ENCODE measurements at places on chromosomes 16 and 17. TPM values are rescaled to one million over a fixed set of nuclear protein-coding genes. Genes with fewer than 3 reads are reported as not detected.

EFCAB13 gene
- 5.9 TPM for total RNA-seq

ADAP2 gene
- total RNA-seq = 0.72 TPM

TMEM92 gene
- total RNA-seq = 0.23 TPM

DHODH gene
- 21.4 TPM for total RNA-seq

HCRT gene
- not detected for total RNA-seq

CCL7 gene
- not detected for total RNA-seq

MPV17L gene
- total RNA-seq = not detected

UTS2R gene
- not detected for total RNA-seq

KLHL10 gene
- total RNA-seq = 0.19 TPM

GSG1L gene
- not detected for total RNA-seq

SCGB1C2 gene
- total RNA-seq = not detected

DNA sequence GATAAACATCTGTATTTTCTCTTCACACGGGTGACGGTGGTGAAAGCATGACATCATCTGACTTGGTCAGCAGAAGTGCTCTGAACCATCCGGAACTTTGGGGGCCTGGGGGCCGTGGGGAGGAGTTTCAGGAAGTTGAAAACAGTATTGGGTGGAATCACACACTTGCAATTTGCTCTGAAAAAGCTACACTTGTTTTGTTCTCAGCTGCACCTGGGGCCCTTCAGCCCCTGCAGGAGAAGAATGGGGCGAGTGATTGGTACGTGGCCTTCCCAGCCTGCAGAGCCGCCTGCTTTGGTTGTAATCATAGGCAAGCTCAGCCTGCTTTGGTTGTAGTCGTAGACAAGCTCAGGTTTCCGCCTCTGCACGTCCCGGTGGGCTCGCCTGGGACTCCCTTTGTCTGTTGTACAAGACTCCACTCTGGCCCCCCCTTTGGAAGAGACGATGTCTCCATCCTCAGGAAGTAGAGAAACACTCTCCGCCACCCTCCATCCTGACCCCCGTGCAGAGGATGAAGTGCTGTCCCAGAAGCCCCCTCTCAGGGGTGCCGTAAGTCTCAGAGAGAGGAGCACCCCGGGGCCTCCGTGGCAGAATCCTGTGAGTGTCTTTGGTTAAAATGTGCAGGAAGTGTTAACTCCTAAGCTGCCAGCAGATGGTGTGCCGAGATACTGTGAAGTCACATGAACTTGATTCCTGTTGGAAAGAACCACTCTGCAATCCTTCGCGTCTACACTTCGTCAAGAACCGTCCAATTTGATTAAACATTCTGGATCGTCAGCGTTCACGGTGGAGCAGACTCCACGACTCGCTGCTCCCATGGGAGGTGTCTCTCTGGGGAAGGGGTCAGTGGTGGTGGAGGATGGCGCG, 5.4 kb downstream of the BANP start:
- H3K4me3 ChIP-seq = peak overlapping the region; percentile 79
- peaks cover 91% of the 10 kb centered on the region for H3K4me1 ChIP-seq
- DNase-seq = peak; percentile 89
- H3K27me3 ChIP-seq = no peaks in the 10 kb centered on the region

DNA sequence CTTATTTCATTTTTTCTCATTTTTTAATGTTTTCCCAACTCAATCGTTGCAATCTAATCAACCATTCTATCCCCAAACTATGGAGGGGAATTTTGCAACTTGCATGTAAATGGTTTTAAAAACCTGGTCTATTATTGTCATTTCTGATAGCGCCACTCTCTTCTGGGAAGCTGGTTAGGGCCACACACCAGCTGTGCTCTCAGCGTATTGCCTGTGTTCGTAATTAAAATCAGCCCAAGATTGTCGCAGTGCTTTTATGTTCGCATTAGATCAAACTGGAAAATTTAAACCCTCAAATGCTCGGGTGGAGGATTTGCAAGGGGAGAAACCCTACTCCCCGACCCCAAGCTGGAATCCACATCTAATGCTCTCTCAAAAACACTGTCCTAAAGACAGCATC, 123.5 kb upstream of the CACNG5 start:
- H3K4me1 ChIP-seq = peaks cover 47% of the 10 kb centered on the region
- H3K36me3 ChIP-seq = peaks cover 29% of the 10 kb centered on the region
- DNase-seq = no peak
- no peaks in the 10 kb centered on the region for H3K27me3 ChIP-seq
- peak overlapping the region; percentile 23 for H3K27ac ChIP-seq
- no peak overlapping the region for H3K4me3 ChIP-seq

DNA sequence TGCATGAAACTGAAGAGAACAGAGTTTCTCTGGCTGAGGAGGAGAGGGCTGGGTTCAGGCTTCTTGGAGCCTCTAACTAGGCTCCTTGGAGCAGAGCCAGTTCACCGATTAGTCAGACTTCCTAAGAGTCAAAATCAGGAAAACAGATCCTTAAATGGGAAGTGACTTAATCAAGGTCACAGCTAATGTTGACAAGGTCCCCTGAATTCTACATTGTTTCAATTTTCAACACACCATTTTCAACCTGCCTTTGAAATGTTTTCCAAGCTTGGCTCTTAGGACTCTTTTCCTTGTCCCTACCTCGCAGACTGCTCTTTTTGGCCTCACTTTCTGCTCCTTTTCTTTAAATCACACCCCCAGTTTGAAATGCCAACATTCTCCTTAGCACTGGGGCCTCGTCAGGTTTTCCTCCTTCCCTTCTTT, 16.3 kb downstream of the MYL4 start:
- no peak overlapping the region for H3K4me3 ChIP-seq
- no peaks in the 10 kb centered on the region for H3K36me3 ChIP-seq
- H3K27ac ChIP-seq = no peak overlapping the region

GRCh38 chr16:65061935-65062518, 59.8 kb downstream of the CDH11 start:
- H3K36me3 ChIP-seq = no peaks in the 10 kb centered on the region
- peaks cover 5% of the 10 kb centered on the region for H3K27me3 ChIP-seq
- DNase-seq = no peak
- no peak overlapping the region for H3K4me3 ChIP-seq
- no peak overlapping the region for H3K27ac ChIP-seq

DNA sequence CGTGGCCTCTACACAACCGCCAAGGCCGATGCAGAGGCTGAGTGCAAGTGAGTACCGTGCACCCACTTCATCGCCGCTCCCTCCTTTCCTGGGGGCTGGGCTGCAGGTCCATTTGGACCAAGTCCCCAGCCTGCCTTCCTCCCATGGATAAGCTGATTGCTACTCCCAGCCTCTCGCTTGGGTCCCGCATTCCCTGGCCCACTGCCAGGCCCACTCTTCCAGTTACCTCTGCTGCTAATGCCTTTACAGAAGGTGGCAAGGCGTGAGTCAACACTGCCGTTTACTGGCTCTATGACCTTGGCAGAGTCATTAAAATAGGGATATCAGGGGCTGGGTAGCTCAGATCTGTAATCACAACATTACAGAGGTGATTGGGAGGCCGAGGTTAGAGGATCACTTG, 11.2 kb downstream of the SULT1A2 start:
- no peak for DNase-seq
- no peak overlapping the region for H3K27ac ChIP-seq
- no peaks in the 10 kb centered on the region for H3K27me3 ChIP-seq
- H3K4me1 ChIP-seq = no peaks in the 10 kb centered on the region
- H3K4me3 ChIP-seq = no peak overlapping the region

- no peaks in the 10 kb centered on the region for H3K27me3 ChIP-seq
- H3K4me1 ChIP-seq = peaks cover 20% of the 10 kb centered on the region
- H3K36me3 ChIP-seq = peaks cover 4% of the 10 kb centered on the region
- no peak overlapping the region for H3K27ac ChIP-seq
Measured at GRCh38 chr17:28112606-28113005, 70.1 kb downstream of the NLK start.

GRCh38 chr17:59516451-59516850, 49.0 kb upstream of the DHX40 start:
- H3K27ac ChIP-seq = no peak overlapping the region
- H3K4me3 ChIP-seq = no peak overlapping the region
- no peak for DNase-seq
- peaks cover 2% of the 10 kb centered on the region for H3K4me1 ChIP-seq
- H3K36me3 ChIP-seq = no peaks in the 10 kb centered on the region

DNA sequence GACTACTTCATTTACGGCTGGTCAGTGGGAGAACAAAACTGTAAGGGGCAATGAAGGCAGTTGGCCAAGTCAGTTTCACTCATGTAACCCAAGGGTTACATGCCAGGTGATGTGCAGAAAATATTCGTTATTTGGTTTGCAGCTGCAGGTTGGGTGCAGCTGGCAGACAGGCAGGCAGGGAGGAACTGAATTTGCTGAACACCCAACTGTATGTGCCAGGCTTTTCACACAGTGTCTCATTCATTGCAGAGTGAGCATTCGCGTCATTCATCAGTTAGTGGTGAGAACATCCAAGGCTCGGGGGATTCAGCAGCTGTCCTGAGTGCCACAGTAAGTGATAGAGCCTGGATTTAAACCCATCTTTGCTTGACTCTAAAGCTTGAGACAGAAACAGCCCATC, 59.7 kb downstream of the ABCC6 start:
- no peak overlapping the region for H3K27ac ChIP-seq
- peaks cover 5% of the 10 kb centered on the region for H3K27me3 ChIP-seq
- peaks cover 2% of the 10 kb centered on the region for H3K4me1 ChIP-seq
- DNase-seq = no peak
- no peak overlapping the region for H3K4me3 ChIP-seq
- no peaks in the 10 kb centered on the region for H3K36me3 ChIP-seq

DNA sequence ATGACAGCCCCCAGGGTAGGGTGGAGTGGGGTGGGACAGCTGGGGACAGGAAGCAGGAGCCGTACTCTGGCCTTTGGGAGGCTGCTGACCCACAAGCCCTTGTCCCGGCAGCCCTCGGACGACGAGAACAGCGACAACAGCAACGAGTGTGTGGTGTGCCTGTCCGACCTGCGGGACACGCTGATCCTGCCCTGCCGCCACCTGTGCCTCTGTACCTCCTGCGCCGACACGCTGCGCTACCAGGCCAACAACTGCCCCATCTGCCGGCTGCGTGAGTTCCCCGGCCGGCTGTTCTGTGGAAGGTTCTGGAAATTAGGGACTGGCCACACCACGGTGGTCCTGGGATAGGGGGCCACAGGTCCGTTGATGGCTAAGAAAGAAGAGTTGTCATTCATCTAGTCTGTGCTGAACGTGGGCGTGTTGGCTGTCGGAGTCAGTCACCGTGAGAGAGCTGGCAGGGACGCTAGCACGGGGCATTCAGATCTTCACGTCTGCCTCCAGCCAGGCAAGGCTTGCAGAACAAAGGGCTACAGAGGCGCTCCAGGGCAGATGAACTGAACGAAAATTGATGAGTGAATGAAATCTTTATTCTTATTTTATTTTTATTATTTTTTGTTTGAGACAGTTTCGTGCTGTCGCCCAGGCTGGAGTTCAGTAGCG, 19.8 kb upstream of the NUDT16L1 start:
- peaks cover 13% of the 10 kb centered on the region for H3K36me3 ChIP-seq
- DNase-seq = no peak
- no peak overlapping the region for H3K4me3 ChIP-seq
- H3K27me3 ChIP-seq = no peaks in the 10 kb centered on the region

GRCh38 chr16:4954714-4955113, 3.4 kb upstream of the SEC14L5 start:
- peaks cover 12% of the 10 kb centered on the region for H3K4me1 ChIP-seq
- DNase-seq = no peak
- peaks cover 25% of the 10 kb centered on the region for H3K27me3 ChIP-seq
- no peaks in the 10 kb centered on the region for H3K36me3 ChIP-seq

GRCh38 chr16:11121083-11121608, 134.9 kb downstream of the SOCS1 start:
- H3K27ac ChIP-seq = no peak overlapping the region
- H3K36me3 ChIP-seq = peaks cover 34% of the 10 kb centered on the region
- no peaks in the 10 kb centered on the region for H3K27me3 ChIP-seq
- no peak overlapping the region for H3K4me3 ChIP-seq

DNA sequence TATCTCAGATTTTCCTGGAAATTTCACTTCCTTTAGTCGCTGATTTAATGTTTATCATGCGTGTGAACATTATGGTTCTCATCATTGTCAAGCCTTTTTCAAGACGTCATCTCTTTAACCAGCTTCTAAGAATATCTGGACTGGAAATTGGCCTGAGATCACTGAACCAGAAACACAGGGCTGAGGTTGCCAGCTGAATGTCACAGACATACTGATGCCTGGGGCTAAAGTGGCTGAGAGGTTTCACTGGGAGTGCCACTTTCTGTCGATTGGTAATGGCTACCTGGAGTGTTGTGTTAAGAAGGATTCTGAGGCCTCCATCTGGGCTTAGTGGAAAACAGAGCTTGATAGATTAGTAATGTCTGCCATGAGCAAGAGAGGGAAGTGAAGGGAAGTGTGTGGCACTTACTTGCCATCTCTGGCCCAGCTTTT, 54.2 kb downstream of the CRISPLD2 start:
- H3K27me3 ChIP-seq = no peaks in the 10 kb centered on the region
- DNase-seq = no peak
- no peak overlapping the region for H3K4me3 ChIP-seq
- no peaks in the 10 kb centered on the region for H3K36me3 ChIP-seq
- no peaks in the 10 kb centered on the region for H3K4me1 ChIP-seq

DNA sequence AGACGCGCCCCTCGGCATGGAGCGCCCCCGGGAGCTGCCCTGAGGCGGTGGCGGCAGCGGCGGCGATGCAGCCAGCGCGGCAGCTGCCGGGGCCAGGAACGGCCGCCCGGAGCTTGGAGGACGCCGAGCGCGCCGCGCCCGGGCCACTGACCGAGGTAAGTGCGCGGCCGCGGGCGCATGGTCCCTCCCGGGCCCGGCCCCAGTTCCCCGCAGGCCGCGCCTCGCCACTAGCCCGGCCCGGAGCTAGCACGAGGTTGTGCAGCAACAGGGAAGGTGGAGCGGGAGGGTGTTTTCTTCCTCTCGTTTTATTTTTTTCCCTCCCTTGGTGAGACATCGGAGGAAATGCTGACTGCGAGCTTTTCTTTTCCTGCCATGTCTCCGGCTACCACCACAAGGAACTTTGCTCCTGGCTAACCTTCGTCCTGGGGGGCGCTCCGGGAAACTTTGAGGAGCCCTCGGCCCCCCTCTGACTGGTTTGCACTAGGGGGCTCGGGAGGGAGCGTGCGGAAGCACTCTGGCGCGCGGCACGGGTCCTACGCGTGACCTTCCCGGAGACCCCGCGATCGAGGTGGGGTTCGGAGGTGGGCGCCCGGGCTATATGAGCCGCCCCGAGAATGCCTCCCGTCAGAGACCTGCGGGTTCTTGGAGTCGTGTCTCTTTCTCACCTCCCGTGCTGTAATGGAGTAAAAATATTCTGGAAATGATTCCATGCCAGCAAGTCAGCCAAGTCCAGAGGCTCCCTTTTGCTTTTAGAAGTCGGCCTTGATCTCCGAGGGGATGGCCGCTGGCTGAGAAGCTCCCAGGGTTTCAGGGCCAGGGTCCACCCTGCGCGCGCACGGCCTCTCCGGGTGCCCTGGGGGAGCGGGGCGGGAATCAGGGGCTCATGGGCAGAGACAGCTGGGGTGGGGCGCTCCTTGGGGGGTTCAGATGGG, 868 bp downstream of the KCNJ12 start:
- peak; percentile 14 for DNase-seq
- H3K27me3 ChIP-seq = peaks cover 17% of the 10 kb centered on the region
- H3K36me3 ChIP-seq = no peaks in the 10 kb centered on the region
- no peak overlapping the region for H3K27ac ChIP-seq
- H3K4me1 ChIP-seq = peaks cover 8% of the 10 kb centered on the region

DNA sequence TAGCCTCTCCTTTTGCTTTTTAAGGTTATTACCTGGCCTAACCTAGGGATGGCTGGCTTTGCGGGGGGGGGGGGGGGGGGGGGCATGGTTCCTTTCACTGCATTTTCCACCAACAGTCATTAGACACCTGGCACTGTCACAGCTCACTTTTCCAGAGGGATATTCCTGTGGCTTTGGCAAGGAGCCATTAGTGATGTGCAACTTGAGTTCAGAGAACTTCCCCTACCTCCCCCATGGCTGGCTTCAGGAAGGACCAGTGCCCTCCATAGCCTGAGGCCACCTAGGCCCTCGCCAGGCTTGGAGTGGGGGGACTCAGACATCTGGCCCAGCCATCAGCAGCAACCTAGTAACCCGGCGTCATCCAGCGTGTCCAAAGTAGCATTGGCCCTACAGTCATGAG, 234.6 kb downstream of the CPPED1 start:
- H3K27me3 ChIP-seq = no peaks in the 10 kb centered on the region
- H3K27ac ChIP-seq = no peak overlapping the region
- H3K4me3 ChIP-seq = no peak overlapping the region
- peaks cover 35% of the 10 kb centered on the region for H3K4me1 ChIP-seq
